ENCODE measurements at places on chromosomes 12 and 14.

- no peak for DNase-seq
These were observed 193.4 kb downstream of the ERC1 start for GRCh38 chr12:1184402-1184801.

DNA sequence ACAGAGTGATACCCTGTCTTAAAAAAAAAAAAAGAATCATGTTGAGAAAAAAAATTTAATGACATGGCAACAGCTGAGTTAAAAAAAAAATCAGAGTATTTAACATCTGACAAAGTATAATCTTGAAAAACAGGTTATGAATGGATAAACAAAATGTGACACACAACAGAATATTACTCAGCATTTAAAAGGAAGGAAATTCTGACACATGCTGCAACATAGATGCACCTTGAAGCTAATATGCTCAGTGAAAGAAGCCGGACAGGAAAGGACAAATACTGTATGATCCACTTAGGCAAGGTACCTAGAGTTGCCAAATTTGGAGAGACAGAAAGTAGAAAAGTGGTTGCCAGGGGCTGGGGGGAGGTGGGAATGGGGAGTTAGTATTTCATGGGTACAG lies 19.4 kb upstream of the EIF2B2 start:
- no peak for DNase-seq

DNA sequence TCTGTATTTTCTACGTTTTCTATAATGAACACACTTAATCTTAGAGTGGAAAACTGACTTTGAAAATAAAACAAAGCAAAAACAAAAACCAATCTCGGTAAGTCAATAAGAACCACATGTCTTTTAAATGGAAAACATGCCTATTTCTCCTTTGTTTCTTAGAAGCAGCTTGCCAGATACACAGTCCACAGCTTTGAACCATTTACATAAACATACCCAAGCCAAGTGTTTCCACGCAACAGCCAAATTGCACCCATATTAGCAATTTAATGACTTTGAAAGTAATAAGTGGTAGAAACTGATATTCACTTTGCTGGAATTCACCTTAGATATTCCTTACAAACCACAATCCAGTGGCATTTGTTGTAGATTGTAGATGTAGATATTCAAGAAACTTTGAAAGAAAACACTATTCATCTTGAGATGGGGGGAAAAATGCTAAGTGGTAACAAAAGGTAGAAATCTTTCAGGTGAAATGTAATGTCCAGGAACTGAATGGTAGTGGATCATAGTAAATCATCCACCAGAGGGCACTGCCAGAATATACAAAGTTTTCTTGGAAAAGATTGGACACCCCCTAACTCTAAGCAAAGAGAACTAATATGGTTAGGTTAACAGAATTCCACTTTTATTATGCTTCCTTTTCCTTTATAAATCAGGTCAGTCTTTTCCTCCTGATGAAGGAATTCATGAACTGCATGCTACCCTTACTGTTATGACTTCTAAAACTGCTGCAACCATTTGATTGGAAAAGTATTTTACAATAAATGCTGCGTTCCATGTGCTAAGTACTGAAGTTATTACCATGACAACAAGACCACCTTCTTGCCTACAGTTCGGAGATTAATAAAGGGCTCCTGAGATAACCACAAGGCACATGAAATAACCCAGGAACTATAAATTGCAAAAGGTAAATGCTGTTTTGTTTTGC lies 69.8 kb downstream of the RERG start:
- no peak for DNase-seq

DNA sequence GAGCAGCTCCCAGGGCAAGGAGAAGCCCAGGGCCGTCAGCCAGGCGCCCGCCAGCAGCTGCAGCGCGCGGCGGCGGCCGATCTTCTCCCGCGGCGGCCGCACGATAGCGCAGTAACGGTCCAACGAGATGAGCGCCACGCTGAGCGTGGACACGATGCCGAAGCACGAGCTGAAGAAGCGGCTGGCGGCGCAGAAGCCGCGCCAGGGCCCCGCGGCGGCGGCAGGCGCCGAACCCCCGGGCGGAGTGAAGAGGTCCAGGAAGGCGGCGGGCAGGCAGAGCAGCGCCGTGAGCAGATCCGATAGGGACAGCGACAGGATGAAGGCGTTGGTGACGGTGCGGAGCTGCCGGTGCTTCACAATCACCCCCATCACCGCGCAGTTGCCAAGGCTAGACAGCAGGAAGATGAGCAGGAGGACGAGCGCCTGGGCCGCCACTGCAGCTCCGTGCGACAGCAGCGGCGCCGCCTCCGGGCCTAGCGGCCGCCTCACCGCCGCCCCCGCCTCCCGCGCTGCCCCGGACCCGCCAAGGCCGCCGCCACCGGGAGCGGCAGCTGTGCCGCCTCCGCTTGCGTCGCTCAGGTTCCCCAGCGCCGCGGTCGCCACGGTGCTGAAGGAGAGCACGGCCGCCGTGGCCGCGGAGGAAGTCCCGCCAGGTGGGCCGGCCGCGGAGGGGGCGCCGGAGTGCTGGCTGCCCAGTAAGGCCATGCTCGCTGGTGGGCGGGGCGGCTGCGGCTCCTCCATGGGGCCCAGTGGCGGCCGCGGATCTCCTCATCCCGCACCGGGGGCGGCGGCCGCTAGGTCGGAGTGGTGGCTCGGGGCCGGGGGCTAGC lies 479 bp downstream of the GPR135 start:
- peak; percentile 96 for DNase-seq

- DNase-seq = no peak
These were observed 47.2 kb downstream of the ATL1 start for GRCh38 chr14:50607181-50607580.

DNA sequence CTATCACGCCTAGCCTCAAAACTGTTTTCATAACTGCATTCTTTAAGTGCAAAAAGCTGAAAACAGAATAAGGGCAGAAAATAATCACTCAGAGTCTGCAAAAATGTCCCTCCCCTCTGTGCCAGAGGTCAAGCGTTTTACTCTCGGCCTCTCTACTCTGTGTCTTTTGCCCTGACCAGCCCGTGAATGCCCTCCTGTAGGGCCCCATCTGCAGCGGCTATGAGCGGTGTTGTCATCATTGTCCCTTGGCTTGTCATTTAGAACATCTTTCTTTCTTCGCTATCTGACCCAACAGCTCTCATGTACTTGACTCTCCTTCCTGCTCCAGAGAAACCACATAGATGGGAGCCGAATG lies 21.7 kb downstream of the ELK3 start:
- DNase-seq = no peak

DNA sequence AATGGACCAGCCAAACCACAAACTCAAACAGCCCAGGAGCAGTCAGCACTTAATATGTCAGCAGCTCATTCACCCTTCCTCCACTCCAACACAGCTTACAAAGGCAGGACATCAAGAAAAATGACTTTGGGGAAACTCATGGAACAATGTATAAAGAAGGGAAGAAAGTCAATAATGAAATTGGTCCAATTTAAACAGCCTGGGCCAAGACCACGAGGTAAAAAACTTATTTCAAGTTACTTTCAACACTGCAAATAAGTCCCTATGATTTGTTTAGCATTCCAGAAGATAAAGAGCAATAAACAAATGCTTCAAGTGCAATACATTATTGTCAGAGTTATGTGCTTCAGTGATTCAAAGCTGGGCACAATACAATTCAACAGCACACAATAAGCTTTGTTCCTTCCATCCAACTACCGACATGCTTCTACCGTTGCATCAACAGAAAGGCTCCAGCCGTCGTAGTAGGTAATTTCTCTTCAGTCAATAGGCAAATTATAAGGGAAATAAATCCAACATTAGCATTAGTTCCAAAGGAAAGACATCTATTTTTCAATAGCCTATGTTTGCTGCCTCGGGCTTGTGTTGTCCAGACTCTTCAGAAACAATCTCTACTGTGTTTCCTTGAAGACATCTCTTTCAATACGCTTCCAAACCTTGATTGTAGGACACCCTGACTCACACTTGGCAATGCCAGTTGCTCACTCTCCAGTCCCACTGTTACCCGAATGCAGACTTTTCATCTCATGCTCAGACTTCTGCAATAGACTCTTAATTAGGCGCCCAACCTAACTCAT lies 225.7 kb downstream of the NUAK1 start:
- DNase-seq = no peak

DNA sequence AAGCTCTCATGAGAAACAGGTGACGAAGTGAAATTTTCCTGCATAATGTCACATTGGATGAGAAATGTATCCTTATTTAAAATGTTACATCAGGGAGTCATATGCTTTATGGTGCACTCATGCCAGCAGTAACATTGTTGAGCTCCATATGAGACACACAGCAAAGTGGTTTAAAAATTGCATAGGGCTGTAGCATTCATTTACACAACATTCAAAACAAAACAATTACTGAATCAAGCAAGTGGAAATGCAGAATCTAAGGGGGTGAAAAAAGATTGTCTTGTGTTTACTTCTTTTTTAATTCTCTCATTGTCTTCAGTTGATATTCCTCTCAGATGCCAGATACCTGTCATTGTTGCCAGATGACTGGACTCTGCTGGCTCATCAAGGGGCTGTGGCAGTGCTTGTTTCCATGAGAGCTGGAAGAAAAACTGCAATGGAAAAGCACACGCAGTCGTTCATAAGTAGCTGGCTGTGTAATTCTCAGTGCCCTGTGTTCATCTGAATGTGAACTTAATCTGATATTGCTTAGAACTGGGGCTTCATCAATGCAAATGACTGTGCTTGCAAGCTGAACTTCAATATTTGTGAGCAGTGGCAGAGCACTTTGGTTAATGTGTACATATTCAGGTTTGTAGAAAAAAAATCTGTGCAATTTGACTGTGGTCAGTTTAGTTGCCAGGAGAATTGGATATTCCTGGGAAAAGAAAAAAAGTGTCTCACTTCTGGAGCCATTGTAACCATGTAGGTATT lies 305.6 kb downstream of the RAD51B start:
- no peak for DNase-seq

DNA sequence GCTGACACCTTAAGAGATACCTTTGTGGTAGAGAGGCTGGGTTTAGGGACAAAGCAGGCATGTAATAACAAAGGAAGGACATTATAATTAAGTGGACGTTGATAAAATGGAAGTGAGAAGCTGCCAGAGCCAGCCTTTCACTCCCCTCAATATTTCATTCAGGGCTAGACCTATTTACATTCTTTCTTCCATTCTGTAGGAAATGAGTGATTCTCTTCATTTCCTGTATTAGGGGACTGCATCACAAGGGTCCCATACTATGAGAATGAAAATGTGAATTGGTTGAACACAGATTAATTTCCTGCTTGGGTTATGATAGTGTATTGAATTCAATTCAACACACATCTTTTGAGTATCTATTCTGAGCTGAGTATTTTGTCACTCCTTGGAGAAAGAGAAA lies 143.0 kb downstream of the OTOGL start:
- DNase-seq = no peak

DNA sequence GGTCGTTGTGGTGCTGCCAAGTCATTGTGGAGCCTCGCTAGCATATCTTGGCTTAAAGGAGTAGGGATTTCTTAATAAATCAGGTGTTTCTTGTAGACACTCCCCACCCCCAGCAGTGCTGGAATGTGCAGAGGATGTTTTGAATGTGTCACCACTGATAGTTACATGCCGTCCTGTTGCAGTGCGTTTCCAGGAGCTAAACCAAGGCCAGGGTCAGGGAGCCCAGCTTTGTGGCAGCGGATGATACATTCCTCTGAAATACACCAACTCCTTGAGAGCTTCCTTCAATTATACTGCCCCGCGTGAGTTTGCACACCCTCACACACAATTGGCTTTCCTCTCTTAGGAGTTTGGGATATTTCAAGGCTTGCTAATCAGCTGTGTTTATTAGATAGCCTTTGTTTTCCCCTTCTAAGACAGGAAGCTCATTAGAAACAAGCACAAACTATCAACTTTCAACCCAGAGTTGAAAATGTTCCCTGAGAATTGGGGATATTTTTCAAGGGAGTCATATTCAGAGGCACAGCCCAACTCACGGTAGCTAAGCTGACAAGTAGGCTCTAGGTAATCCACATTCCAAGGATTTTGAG lies 154.9 kb downstream of the C12orf75 start:
- no peak for DNase-seq

DNA sequence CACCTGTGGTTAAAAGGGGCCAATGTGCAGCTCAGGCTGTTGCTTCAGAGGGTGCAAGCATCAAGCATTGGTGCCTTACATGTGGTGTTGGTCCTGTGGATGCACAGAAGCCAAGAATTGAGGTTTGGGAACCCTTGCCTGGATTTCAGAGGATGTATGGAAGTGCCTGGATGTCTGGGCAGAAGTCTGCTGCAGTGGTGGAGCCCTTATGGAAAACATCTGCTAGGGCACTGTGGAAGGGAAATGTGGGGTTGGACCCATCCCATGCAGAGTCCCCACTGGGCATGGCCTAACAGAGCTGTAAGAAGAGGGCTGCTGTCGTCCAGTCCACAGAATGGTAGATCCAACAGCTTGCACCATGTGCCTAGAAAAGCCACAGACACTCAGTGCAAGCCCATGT lies 36.6 kb downstream of the PCNX1 start:
- no peak for DNase-seq

DNA sequence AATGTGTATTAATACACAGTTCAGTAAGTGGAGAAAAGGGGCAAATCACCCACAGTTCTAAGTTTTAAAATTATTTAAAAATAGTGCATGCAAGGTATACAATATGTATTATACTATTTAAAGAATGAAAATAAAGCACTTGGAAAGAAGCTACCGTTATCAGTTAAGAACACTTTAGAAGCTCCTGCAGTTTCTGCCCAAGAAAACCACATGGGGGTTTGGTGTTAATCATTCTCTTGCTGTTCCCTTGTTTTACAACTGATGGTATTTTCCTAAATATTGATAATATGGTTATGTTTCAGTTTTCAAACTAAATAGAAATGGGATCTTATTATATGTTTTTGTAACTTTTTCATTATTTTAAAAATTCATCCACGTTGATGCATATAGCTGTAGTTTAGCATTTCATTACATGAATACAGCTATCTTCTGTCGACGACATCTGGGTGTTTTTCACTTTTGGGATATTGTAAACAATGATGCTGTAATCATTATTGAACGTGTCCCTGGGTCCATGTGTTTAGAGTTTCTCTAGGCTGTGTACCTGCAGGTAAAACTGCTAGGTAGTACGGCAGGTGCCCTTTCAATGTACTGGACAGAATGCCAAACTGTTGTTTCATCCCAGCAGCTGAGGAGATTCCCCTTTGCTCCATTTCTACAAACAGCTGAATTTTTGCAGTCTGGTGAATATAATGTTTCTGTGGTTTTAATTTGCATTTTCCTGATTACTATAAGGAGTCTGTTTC lies 64.1 kb downstream of the APPL2 start:
- no peak for DNase-seq

GRCh38 chr12:104285740-104286515 lies 17.6 kb upstream of the EID3 start:
- DNase-seq = no peak

GRCh38 chr12:112803620-112804282 lies 12.2 kb downstream of the RPH3A start:
- DNase-seq = no peak

- DNase-seq = no peak
These were observed 173.6 kb downstream of the ETV6 start for GRCh38 chr12:11823043-11823442.

- DNase-seq = peak; percentile 78
These were observed 895 bp upstream of the CCDC88C start for GRCh38 chr14:91418387-91419043.

GRCh38 chr12:102958830-102959176 lies 1.3 kb downstream of the ASCL1 start:
- no peak for DNase-seq

GRCh38 chr14:32099473-32099872 lies 22.4 kb downstream of the ARHGAP5 start:
- no peak for DNase-seq

Measured in upper lobe of left lung (tissue), 6 donors.